ENCODE measurements at places on chromosomes 6 and 20. TPM values are rescaled to one million over a fixed set of nuclear protein-coding genes. Genes with fewer than 3 reads are reported as not detected.

Gene TREML2
- not detected for total RNA-seq

Gene TREM1
- not detected for total RNA-seq

DNA sequence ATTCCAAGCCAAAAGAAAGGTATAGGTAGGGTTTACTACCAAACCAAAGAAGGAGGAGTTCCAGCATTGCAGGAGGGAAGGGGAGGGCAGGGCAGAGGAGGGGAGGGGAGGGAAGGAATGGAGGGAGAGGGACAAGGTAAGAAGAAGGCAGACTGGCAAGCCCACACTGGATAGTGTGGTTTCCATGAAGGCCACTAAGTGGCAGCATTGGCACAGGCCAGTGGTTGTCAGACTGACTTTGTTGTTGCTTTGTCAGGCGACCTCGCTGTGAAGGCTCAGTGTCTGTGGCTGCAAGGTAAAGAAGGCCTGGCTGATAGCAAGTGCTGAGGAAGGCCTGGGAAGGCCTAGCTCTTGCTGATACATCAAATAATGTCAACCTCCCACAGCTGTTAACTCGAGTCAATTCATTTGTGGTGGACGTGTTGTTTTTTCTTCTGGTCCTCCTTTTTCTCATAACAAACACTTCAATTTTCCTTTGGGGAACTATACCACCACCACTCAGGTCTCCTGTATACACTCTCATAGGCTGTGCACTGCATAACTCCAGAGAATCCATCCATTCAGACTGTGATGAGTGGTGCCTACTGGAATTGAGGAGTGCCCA, 7.7 kb upstream of the ZNF334 start:
- peak; percentile 51 for DNase-seq

Gene REM1
- total RNA-seq = 0.12 TPM

GRCh38 chr6:135555550-135555949, 58.0 kb upstream of the AHI1 start:
- no peak for DNase-seq

Gene VSTM2L
- total RNA-seq = 0.75 TPM

DNA sequence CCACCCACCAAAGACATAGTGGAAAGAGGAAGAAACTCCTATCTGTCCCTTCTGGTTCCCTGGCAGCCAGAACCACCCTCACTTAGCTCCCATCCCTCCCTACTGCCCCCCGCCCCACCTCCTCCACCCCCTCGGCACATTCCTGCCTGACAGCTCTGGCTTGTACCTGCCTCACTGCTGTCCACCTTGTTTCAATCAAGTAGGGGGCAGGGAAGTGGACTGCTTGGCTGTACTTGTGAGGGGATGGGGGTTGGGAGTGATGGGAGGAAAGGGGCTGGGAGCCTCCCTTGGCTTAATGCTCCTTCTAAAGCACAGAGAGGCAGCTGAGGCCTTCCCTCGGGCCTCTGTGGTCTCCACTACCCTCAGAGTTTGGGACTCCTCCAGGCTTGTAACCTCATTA, 22.1 kb upstream of the ZNF76 start:
- DNase-seq = no peak

- no peak for DNase-seq
These were observed 136.0 kb upstream of the PRND start for GRCh38 chr20:4585758-4586157.

Gene RFX6
- total RNA-seq = not detected

DNA sequence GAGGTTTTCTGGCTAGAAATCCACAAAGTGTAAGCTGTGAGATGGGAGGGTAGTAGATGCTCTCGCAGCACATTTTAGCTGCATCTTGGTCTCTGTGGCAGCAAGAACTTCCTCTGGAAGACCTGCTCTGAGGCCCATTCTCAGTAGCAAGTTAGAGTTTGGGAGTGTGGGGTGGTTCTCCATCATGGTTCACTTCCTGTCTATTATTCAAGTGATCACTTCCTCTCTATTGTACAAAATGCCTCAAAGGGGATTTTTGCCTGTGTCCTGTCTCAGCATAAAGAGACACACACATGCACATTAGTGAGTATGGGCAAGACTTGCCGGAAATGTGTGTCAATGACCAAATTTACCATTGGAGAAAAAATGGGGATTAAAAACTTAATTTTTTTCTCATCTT, 42.5 kb downstream of the LYRM2 start:
- DNase-seq = no peak

DNA sequence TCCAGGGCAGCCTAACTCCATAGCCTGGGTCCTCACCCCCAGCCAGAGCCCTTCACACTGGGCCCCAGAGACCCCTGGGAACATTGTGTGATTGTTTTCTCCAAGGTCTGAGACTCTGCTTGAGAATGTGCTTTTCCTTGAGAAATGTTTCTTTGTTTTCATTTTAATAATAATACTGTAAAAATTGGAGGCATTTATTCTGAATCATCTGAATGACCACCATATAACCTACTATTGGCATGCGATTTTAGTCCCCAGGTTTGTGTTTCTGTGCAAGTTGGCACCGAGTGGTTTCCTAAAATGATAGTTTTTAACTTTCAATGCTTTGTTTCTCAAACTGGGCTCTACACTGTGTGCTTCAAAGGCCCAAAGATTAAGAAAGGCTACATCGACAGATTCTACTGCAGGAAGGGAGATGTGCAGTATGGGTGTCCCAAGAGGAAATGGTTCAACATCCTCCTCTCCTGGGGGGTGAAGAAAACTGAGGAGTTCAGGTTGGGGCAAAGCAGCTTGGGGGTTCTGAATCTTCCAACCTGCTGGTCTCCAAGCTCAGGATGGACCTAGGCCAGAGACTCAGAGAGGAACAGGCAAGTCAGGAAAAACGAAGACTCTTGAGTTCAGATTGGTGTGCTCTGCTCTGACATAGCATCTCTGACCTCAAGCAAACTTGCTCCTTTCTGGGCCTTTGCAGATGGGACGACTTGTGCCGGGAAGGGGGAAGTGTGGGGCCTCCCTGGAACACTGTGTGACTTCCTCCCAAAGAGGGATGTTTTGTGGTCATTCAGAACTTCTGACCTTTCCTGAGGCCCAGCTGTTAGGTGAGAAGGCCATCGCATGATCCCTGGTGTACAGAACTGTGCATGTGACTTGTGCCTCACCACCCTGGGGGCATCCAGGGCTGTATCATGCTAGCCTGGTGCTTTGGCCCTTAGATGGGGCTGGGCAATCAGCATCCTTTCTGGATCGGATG, 31.0 kb downstream of the DAAM2 start:
- DNase-seq = no peak

DNA sequence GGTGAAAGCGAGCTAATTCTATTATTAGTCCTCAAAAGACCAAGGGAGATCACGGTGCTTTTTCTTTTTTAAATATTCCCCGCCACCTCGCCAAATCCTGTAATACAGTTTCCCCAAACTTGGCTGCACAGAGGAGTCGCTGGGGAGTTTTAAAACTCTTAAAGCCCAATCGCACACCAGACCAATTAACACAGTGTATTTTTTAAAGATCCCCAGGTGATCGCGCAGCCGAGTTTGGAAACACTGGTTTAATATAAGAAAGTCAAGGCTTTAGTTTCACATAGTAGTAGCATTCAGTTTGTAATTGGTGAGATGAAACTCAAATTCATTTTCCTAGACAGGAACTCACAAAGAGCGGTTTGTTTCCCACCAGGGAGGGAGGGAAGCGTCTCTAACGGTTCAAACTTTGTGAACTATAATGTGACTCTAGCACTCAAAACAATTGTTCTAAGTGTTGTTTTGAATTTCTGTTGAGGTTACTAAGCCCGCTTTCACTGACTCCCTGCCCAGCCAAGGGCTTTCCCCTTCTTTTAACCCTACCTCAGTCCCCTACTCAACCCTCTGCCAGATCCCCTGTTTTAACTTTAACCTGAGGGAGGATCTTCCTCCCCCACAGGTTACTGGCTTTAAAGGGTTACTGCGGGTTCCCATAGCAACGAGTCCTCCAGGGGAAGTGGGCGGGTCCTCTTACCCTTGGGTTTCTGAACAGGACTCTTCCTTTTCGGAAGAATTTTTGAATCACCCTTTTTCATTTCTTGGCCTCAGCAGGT, 25.7 kb upstream of the BTBD3 start:
- peak; percentile 49 for DNase-seq

Gene TMC2
- not detected for total RNA-seq

GRCh38 chr6:4280707-4281106, 145.3 kb upstream of the ECI2 start:
- no peak for DNase-seq

GRCh38 chr6:89067796-89068195, 12.8 kb upstream of the PNRC1 start:
- DNase-seq = no peak

GRCh38 chr6:48994811-48995210, 468.2 kb downstream of the MMUT start:
- DNase-seq = no peak

Gene SYNDIG1
- total RNA-seq = not detected

Gene ATP9A
- total RNA-seq = 17.4 TPM

- DNase-seq = no peak
These were observed 91.3 kb upstream of the HEY2 start for GRCh38 chr6:125658136-125658535.

DNA sequence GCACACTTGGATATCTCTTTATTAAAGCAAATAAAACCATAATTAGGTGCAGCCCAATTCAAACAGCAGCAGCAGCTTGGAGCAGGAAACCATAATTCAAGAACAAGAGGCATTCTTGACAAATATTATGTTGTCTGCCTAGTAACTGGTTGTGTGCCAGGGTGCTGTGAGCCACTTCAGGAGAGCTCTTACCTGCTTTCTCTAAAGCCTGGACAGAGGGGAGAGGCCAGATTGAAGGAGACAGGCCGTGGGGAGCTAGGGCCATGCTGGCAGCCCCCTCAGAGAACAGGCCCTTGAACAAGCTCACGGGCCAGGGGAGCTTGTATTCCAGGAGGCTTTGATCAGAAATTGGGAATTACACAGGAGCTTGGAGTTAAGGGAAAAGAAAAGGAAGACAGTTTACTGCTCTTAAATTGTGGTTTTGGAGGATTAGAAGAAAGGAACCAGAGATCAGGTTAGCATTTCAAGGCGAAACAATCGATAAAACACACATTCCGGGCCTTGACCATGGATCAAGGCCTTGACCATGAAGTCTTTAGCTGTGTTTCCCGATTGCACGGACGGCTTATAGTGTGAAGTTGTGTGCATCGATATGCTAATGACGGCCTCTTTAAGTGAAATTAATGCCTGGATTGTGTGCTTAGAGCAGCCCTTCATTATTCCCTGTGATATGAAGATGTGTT, 69.8 kb upstream of the NKX2-2 start:
- DNase-seq = no peak

- no peak for DNase-seq
These were observed 1.7 kb downstream of the COL11A2 start for GRCh38 chr6:33190504-33191107.

DNA sequence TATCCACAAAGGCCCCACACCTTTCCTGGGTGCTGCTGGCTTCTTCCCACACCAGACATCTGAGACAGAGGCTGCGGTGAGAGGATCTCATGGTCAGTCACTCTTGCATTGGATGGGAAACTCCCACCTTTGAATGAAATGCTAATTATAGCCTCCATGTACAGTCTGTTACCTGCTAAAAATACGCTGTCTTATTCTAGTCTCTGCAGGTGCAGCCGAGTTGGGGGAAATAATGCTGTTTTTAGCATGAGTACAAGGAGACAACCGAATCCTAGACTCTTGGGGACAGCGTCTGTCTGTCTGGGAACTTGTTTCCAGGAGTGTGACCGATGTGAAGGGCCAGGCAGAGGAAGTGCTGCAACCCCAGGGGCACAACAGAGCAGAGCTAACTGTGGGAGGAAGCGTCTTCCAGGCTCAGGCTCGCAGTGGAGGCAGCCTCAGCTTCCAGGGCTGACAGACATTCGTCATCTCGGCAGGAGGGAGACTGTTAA, 286.2 kb downstream of the PREX1 start:
- DNase-seq = no peak

GRCh38 chr6:120198033-120198432, 848.5 kb upstream of the MAN1A1 start:
- DNase-seq = no peak

Gene FLRT3
- total RNA-seq = 13.0 TPM

GRCh38 chr6:37788259-37788658, 31.3 kb upstream of the ZFAND3 start:
- DNase-seq = no peak

DNA sequence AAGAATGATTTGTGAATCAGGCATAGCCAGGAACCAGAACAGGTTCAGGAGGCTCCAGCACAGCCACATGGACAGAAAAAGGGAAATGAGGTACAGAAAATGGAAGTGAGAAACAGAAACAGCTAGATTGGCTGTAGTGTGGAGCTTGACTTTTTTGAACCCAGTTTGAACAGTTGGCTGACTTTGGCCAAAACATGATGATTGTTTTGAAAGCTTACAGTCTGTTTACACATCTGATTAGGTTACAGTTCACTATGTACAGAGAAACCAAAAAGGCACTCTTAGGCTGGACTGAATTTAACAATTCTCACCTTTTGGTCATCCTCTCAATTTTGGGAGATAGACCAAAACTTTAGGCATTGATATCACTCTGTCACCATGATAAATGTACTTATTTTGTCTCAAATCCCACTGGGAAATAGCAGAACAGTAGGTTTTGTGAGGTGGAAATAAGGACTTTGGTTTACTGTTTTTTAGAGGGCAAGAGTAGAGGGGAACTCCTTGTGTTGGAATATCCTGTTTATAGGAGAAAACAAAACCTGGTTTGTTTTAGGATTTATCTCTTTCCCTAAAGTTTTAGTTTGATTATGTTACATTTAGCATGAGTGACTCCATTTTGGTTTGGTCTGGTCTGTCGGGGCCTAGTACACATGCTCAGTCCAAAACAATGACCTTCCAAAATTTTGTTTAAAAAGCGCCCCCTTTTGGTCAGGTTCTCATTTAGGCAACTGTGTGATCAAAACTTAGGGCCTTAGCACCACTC, 123.1 kb downstream of the OLIG3 start:
- DNase-seq = no peak

- no peak for DNase-seq
These were observed 70.3 kb downstream of the ATG5 start for GRCh38 chr6:106255306-106255705.

DNA sequence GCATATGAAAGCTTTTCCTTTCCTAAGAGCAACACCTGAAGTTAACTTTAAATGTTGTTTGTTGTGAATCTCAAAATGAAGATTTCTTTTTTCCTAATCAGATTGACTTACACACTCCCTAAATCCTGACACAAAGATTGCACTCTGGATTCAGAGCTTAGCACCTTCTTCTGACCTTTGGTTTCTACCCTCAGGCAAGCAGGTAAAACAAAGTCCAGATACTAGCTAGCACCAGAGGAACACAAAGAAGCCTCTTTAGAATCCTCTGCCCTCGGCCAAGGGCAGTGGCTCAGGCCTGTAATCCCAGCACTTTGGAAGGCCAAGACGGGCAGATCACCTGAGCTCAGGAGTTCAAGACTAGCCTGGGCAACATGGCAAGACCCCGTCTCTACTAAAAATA, 14.5 kb downstream of the SERAC1 start:
- no peak for DNase-seq

DNA sequence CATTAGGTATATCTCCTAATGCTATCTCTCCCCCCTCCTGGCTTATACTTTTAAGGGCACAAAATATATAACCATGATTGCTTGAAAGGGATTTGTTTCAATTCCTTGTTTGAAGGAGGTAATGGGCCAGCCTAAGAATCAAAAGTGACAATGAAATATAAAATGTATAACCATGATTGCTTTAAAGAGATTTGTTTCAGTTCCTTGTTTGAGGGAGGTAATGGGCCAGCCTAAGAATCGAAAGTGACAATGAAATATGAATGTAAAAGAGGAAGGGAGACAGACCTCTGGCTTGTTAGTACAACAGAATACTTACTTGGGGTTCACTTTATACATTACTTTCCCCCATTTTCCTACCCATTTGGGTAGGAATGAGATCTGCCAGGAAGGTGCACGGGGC, 55.5 kb downstream of the FOXC1 start:
- DNase-seq = no peak

GRCh38 chr20:57464642-57465211, 60.2 kb downstream of the CTCFL start:
- no peak for DNase-seq

GRCh38 chr6:18263418-18264218, 712 bp downstream of the DEK start:
- peak; percentile 81 for DNase-seq
